ENCODE measurements at places on chromosomes 6 and 20.

- no peak for DNase-seq
Observed at GRCh38 chr6:14858808-14859207, 387.1 kb upstream of the JARID2 start.

- DNase-seq, result no peak
Observed at GRCh38 chr6:5203546-5203945, 57.2 kb downstream of the LYRM4 start.

DNA sequence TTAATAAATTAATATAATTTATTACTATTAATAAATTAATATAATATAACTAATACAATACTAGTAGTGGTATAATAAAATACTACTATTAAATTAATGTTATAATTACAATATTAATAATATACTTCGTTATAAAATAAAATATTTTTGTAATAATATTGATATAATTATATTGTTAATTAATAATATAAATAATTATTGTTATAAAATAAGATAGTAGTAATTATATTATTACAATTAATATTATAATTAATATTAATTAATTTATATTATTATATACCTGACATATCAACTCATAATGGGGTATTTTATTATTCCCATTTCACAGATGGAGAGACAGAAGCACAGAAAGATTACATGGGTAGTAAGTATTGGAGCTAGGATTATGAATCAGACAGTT, 8.9 kb downstream of the BEND6 start:
- DNase-seq, result no peak

DNA sequence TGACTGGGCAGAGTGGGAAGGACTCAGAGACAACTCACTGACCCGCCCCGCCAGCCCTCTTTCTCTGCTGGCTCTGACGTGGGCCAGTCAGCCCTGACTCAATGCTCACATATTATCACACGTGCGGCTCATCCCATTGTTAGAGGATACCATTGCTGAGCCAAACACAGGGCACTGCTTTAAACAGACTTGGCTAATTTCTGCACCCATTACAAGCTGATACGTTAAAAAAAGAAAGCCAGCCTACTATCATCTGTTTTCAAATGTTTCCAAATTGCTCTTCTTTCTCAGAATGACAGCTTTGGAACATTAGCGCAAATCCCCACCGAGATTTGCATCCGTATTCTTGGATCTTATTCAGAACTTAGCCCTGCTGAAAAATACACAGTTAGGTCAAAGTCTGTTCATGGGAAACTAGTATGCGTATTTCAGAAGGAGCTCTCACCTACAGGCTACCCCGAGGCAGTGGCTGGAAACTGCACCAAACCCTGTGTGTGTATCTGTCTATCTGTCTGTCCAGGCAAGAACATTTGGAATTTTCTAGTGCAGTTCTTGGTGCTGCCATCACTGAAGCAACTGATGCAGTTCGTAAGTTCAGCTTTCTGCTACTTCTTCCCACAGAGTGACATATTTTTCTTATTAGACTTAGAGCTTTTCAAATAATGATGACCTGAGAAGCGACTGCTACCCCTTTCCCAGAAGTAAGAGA, 32.8 kb downstream of the RAMACL start:
- no peak for DNase-seq

DNA sequence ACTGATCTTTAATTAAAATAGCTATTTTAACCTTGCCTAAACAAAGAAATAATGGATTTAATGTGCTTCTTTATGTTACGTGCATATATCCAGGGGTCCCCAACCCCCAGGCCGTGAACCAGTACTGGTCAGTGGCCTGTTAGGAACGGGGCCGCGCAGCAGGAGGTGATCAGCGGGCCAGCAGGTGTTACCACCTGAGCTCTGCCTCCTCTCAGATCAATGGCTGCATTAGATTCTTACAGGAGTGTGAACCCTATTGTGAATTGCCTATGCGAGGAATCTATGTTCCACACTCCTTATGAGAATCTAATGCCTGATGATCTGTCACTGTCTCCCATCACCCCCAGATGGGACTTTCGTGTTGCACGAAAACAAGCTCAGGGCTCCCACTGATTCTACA, 8.8 kb downstream of the CYP24A1 start:
- no peak for DNase-seq

DNA sequence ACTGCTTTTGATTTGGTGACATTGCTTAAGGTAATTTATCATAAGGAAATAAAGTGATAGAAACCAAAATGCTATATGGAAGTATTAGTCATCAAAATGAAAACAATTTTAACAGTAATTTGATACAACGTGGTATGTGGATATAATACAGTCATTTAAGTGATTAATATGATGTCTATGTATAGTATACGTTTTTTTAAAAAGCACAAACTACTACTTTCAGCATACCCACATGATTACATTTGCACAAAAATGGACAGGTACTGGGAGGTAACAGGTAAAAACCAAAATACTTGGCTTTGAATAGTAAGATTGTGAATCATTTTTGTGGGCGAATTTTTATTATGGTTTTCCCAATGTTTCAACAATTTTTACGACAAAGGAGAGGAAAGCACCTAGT, 97.6 kb downstream of the OGFRL1 start:
- DNase-seq, result no peak
